Pons (tissue), 1 donor: ENCODE measurements at places on chromosomes 3 and 15.

DNA sequence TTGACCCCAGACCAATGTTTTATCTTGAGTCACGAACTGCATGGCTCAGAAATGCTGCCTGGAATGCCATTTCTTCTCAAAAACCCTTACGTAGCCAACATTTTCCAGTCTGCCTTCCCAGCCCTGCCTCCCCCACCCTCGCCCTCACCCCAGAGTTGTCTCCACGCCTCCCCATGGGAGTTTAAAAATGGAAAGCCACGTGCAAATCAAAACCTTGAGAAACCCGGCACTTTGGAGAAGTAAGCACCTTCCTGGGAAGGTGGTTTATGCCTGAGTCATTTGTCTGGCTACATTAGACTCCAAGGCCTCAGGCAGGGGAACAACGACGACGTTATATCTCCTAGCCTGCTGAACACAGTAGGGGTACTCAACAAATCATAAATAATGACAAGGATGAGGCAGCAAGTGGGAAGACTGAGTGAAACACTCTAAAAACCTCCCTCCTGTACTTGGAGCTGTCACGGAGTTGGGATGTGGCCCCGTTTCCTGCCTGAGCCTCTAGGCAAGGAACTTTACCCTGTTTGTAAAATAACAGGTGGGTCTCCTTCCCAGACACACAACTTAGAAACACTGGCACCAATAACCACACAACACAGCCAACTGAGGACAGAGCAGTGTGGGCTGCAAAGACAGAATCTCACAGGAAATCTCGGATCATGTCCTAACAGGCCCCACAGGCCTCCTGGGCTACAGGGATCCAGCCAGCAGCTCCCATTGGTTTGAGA lies 179.1 kb downstream of the NTRK3 start:
- no peak for DNase-seq

DNA sequence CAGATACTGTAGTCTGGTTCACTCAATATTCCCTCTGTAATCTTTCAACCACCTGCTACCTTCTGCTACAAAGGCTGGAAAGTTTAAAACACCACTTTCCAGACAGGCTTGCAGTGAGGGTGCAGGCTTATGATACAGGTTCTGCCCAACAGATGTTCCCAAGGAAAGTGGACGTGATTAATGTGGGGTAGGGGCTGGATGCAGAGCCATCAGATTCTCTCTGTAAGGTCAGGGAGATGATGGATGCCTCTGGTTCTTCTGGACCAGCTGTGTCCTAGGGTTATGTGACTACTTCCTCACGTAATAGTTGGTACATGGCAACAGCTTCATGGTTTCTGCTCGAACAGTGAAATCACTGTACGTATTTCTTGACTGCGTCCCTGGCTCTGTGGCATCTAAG lies 11.1 kb downstream of the GPR176 start:
- DNase-seq, result no peak

GRCh38 chr3:76051145-76051544 lies 265.8 kb upstream of the ZNF717 start:
- DNase-seq, result no peak

- DNase-seq, result peak; percentile 49
Observed at GRCh38 chr15:58988006-58988785, 733 bp downstream of the RNF111 start.

GRCh38 chr15:48954538-48954937 lies 9.2 kb downstream of the SHC4 start:
- DNase-seq, result no peak

GRCh38 chr3:133599280-133599679 lies 25.8 kb downstream of the CDV3 start:
- no peak for DNase-seq

- DNase-seq, result no peak
Observed at GRCh38 chr15:57298204-57298603, 78.1 kb upstream of the CGNL1 start.

- no peak for DNase-seq
Observed at GRCh38 chr3:86923071-86923491, 67.9 kb downstream of the VGLL3 start.

- no peak for DNase-seq
Observed at GRCh38 chr3:173789530-173790162, 392.1 kb downstream of the NLGN1 start.

DNA sequence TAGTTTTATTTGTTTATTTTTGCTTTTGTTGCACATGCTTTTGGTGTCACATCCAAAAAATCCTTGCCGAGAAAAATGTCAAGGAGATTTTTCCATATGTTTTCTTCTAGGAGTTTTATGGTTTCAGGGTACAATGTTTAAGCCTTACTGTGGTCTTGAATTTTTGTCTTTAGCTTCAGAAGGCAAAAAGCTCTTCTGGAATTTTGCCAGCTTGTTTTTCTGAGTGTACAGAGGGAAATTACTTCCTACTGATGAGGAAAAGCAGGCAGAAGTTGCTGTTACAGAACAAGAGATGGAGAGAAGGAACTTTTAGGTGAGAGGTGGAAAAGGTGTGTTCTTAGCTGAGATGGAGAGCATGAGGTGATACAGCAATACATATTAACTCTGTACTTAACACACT lies 59.6 kb downstream of the UBE2E2 start:
- DNase-seq, result no peak

DNA sequence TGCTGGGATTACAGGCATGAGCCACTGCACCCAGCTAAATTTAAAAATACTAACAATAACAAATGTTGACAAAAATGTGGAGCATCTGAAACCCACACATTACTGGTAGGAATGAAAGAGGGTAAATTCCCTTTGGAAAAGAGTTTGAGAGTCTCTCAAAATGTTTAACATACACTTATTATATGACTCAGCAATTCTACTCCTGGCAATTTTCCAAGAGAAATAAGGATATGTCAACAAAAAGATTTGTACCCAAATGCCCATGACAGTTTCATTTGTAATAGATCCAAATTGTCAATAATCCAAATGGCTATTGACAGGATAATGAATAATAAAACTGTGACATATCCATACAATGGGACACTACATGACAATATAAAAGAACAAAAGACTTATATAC lies 9.0 kb downstream of the HCLS1 start:
- no peak for DNase-seq

- DNase-seq, result no peak
Observed at GRCh38 chr3:190385731-190386688, 2.0 kb upstream of the CLDN16 start.

- no peak for DNase-seq
Observed at GRCh38 chr15:66078196-66078928, 175.2 kb downstream of the MEGF11 start.

- no peak for DNase-seq
Observed at GRCh38 chr15:32690941-32691688, 26.7 kb upstream of the GREM1 start.

- no peak for DNase-seq
Observed at GRCh38 chr15:92109191-92109873, 255.8 kb downstream of the SLCO3A1 start.

- no peak for DNase-seq
Observed at GRCh38 chr3:164514576-164514975, 563.7 kb downstream of the SI start.

DNA sequence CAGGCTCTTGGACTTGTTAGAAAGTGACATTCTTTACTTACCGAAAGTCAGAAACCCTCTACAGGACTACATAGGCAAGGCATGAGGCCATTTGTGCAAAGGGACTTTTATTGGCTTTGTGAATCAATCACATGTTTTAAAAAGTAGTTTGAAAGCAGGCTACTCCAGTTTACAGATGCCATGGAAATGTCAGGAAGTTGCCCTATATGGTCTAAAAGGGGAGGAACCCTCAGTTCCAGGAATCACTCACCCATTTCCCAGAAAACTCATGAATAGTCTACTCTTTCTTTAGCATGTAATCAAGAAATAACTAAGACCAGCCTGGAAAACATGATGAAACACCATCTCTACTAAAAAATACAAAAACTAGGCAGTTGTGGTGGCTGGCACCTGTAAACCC lies 51.0 kb upstream of the MKRN3 start:
- no peak for DNase-seq

- DNase-seq, result no peak
Observed at GRCh38 chr15:96361309-96362010, 31.0 kb downstream of the NR2F2 start.

DNA sequence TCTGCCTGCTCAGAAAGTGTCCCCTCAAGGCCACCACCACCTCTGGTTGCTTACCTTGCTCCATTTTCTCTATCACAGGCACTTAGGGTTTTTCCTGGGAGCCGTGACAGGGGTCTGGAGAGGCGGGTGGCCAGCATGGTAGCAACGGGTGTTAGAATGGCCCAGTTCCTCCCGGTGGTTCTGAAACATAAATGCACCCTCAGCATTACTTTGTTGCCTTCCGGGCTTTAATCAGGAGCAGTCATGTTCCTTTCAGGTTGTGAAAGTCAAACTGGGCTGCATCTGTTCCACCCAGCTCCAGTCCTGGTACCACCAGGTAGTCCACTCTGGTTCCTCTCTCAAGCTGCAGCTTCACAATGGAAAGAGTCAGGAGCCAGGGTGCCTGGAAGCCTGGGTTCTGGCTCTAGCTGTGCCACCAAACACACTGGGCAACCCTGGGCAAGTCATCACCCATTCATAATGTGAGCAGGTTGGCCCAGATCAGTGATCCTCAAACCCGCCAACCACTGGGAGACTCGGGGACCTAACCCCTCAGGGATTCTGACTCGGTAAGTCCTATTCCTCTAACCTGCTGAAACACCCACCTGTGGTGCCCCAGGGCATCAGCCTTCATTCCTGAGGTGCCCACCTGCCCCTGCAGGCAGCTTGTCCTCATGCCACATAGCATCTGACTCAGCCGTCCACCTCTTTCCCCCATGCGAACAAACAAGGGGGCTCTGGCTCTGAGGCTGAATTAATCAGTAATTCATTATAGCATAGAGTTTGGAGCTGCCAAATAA lies 9.3 kb downstream of the BDH1 start:
- no peak for DNase-seq

- DNase-seq, result peak; percentile 51
Observed at GRCh38 chr3:113441051-113441770, at the start of gene CFAP44. TSS of gene CFAP44 (minus strand) at chr3:113441493. CDS start at chr3:113433664, 7,829 bp downstream.

DNA sequence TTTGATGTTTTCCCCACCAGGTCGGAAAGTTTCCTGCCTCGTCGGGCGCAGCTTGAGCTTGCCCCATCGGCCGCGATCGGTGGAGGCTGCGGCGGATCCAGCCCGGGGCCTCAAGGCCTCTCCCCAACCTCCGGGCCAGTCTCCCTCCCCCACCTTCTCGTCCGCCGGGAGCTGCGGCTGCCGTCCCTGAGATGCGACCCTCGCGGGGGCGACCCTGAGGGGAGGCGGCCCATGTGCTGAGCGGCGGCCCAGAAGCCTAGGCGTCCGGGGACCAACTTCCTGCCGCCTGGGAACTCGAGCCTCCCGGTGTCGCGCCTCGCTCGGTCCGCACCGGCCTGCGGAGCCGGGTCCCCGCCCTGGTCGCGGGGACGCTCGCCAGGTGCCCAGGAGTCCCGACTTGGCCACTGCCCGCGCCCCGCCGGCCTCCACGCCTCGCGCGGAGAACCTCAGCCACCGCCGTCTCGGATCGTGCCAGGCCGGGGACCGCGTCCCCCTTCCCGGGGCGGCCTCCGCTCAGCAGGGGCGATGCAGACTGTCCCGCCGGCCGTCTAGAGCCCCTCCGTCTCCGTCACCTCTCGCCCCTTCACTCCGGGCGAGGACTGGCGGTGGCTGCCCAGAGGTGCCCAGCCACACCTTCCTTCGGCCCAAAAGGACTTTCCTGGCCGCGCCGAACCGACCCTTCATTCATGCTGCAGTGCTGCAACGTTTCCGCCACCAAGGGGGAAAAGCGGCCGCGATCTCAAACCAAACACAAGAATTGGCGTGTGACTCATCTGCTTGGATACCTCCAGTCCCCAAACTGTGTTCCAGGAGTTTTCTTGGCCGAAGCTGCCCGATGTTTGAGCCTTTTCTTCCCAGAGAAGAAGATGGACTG lies 656 bp downstream of the SLMAP start:
- peak; percentile 20 for DNase-seq

GRCh38 chr3:139745831-139746230 lies 68.1 kb upstream of the NMNAT3 start:
- DNase-seq, result no peak

DNA sequence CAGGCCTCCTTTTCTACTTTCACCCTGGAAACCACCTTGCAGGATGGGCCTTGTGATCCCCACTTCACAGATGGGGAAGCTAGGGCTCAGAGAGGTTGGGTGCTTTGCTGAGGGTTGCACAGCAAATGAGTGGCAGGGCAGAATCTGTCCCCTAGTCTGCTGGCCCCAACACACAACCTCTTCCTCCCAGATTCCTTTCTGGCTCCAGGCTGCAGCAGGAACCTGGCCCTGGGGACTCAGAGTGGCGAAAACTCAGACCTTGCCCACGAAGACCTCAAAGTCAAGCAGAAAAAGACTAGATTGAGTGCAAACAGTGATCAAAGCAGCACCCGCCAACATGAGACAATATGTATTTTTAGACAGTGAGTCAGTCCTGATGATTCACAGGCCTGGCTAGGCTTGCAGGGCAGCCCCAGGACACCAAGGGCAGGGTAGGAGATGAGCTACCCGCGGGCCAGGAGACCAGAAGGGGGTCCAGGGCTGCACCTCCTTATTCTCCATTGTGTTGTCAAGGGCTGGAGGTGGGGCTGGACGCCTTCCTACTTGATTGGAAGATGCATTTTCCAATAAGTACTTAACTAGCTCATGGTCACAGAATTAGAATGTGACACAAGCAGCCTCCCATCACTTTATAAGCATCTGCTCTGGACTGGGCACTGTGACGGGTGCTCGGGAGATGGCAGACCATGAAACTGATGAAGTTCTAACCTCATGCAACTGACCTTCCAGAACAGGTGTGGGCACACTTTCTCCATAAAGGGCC lies 23.9 kb downstream of the GOLGA6L2 start:
- DNase-seq, result no peak

GRCh38 chr3:139239550-139239949 lies 104.3 kb upstream of the MRPS22 start:
- no peak for DNase-seq

DNA sequence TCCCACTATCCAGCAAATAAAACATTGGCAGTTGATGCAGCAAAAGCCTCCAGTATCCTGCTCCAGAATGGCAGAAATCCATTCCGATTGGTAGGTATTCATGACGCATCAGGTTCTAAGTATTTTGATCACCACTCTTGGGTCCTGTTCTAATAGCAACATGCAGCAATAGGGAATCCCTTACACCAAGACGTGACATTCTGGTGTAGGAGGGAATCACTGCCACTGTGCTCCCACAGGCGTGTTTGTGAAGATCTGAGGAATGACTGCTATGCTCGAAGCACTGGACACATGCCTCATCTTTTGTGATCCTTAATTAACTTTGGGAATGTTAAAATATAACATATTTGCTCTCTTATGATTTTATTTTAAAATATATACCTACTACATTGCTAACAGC lies 552.9 kb downstream of the MECOM start:
- no peak for DNase-seq
